ENCODE measurements at places on chromosomes 7 and 10.

- no peak for DNase-seq
Observed at GRCh38 chr7:44985033-44985695, 6.3 kb upstream of the MYO1G start.

DNA sequence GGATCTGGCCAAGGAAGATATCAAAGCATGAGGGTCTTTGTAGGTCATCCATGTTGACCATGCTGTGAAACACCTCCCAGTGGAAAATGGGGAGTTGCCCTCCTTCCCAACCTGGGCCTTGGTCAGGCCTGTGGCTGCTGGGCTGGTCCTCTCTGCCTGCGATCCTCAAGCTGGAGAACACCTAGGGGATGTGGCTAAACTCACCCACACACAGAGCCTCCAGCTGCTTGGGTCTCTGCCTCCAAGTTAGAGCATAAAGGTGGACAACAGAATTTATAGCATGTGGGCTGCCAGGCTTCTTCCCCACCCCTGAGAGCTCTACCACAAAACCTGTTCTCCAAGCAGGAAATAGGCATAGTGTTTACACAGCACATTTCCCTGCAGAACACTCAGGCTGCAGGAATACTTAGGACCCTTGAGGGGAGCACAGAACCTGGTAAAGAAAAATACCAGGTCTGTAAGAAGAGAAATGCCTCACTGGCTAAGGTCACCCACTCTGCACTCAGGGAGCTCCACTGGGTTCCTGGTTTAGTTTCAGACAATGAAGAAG is at the start of gene SFTPA2:
TSS of gene SFTPA2 (minus strand) at position 248 of the 550 bp plus-strand sequence. CDS start 924 bp downstream, outside the sequence.
- no peak for DNase-seq

- no peak for DNase-seq
Observed at GRCh38 chr10:116970050-116970449, 34.9 kb downstream of the SHTN1 start.

- no peak for DNase-seq
Observed at GRCh38 chr10:35251373-35252100, 84.8 kb upstream of the CCNY start.

DNA sequence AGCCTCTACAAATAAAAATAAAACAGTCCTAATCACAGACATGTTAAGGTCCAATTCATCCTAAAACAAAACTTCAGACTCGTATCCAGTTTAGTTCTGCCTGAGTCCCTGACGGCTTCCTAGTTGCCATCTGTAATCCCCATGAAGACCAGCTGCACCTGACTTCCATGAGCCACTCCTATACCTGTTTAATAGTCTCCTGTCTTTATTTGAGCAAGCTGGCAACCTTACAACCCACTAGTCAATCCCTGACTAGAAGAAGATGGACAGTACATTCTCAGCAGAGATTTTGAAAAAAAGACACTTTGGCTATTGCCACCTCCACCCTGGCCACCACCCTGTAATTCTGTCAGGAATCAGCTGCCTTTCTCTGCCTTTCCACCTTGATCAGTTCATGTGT is 197.7 kb downstream of the HIBADH start:
- no peak for DNase-seq

GRCh38 chr10:3192856-3193635 is 20.5 kb upstream of the PITRM1 start:
- peak; percentile 60 for DNase-seq

DNA sequence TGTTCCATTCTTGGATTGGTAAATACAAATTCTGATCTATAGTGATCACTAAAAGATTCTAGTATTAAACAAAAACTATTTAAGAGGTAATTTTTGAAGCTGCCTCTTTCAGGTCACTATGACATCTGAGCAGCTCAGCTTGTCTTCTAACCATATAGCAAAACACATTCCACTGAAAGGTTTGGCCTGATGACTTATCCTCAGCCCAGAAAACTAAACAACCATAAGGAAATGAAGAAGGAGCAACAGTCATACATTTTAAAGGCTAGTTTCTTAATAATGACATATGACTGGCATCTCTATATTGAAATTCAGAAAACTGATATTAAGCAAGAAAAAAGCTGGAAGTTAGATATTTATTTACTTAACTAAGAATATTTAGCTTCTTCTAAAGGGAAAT is 24.6 kb downstream of the NT5C2 start:
- no peak for DNase-seq

- DNase-seq: no peak
Observed at GRCh38 chr7:139659922-139660316, 117.9 kb downstream of the HIPK2 start.

DNA sequence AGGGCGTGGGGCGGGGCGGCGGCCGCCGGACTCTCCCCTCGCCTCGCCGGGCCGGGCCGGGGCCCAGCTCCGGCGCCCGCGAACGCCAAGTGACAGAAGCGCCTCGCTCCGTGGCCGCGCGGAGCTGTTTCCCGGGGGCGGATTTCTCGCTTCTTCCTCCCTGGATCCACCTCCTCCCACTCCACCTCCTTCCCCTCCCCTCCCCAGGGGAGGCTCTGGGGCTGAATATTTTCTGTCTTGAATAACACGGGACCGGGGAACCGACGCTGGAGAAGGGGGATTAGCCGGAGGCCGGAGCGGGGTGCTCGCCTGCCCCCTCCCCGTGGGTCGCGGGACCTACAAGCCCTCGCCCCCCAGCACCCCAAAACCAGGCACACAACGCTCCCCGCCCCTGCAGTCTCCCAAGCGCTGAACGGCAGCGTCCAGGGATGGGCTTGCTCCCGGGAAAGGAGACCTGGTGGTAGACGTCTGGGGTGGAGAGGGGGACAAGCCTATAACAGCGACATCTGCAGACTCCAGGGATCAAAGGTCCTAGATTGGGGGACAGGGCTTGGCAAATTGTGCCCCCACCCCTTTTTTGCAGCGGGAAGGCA is at the start of gene ARHGAP21:
TSS of gene ARHGAP21 (minus strand) at position 100 of the 593 bp plus-strand sequence. CDS start 1,988 bp downstream, outside the sequence.
- peak; percentile 44 for DNase-seq

- no peak for DNase-seq
Observed at GRCh38 chr7:23295401-23295697, 3.8 kb upstream of the MALSU1 start.

GRCh38 chr10:6128087-6128486 is 39.3 kb downstream of the RBM17 start:
- DNase-seq: no peak

DNA sequence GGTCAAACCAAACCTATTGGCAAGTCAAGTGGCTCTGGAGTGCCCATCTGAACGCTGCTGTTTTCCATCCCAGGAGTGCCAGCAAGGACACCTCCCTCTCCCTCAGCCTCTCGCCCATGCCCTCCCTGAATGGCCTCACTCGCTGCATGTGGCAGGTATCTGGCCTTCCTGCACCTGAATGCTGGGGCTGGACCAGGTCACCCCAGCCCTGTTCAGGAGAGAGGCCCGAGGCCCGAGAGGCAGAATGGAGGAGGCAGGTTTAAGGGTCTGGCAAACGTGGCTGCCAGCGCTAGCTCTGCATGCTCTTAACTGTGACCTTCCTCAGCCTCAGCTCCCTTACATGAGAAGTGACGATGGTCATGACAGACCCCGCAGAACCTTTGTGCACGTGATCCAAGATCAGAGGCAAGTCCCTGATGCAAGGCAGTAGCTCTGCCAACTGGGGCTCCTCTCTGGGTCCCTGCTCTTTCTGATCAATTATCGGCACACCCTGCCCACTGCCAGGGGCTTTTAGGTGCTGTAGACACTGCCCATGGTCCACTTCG is 295.7 kb upstream of the ZMIZ1 start:
- no peak for DNase-seq

DNA sequence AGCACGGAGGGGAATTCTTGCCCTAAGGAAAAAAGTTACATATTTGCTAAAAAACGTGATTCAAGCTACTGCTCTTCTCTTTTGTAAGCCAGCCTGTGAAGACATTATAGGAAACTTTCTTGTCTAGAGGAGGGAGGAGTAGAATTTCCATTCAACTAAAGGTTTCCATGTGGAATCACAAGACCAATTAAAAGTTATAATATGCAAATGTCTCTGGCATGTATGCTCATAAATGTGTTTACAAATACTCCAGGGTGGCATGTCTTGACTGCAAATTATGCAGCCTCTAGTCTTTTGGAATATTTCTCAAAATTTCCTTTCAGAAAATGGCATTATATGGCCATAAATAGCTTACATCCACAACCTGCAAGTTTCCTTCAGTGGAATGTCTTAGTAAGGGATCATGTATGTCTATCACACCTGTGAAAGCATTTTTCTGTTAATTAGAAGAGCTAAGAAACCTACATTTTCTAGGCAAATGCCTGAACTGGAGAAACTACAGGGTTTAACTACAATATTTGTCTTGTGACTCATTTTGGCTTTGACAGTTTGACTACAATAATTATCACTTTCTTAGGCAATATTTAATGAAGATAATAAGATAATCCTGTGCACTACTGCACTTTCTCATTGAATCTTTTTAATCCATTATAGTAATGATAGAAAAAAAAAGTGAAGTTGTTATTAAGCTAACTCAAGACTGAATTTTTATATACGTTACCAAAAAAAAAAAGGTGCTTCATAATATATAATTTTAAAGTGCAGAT is 111.1 kb upstream of the C10orf90 start:
- DNase-seq: no peak

- no peak for DNase-seq
Observed at GRCh38 chr7:130444234-130444633, 3.4 kb upstream of the CEP41 start.

- no peak for DNase-seq
Observed at GRCh38 chr10:100858261-100858660, 54.5 kb upstream of the SLF2 start.

DNA sequence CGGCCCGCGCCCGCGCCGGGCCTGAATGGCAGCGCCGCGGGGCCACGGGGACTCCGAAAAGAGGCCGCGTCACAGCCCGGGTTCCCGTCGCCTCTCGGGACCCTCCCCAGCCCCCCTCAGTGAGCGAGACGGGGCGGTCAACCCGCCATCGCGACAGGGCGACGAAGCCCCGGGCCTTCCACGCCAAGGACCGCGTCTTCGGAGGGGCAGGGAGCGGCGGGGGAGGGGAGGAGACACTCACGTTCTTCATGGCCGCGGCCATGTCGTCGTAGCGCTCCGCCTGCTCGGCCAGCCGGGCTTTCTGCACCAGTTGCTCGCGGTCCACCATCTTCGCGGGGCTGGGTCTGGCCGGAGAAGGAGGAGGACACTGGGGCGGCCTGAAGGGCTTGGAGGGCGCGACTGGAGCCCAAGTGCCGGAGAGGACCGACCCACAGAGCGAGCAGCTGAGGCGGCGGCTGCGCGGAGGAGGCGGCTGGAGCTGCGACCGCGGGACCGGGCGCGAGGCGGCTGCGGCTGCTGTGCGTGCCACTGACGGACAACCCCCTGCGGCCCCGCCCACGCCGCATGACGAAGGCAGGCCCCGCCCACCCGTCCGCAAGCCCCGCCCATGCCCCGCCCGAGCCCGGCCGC is at the start of gene YWHAG:
TSS of gene YWHAG (minus strand) at position 511 of the 630 bp plus-strand sequence. CDS start at position 328, 183 bp downstream.
- peak; percentile 89 for DNase-seq

DNA sequence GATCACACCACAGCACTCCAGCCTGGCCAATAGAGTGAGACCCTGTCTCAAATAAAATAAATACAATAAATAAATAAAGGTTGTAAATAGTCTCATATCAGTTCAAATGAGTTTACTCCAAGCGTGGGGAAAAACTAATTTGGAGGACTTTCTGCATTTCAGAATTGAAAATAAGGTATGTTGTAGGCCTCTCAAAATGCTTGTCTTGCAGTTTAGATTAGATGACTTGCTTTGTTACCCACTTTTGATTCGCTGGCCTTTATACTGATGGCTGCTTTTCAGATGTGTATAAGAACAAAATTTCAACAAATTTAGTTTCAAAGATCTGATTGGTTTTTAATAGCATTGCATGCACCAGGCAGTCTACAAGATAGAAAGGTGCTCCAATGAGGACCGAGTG is 2.2 kb upstream of the C10orf143 start:
- DNase-seq: no peak

- DNase-seq: no peak
Observed at GRCh38 chr7:685540-685939, 41.0 kb upstream of the DNAAF5 start.

- no peak for DNase-seq
Observed at GRCh38 chr7:157818701-157819454, 482.1 kb downstream of the DNAJB6 start.

Data from stimulated activated CD4-positive, alpha-beta T cell treated with anti-CD3 and anti-CD28 coated beads, Interleukin-2, amount 100 ng/mL, for 24 hours (primary cell).